ENCODE measurements at places on chromosomes 12 and 14.

- DNase-seq, result no peak
These were observed 4.7 kb upstream of the TUBA1C start for GRCh38 chr12:49260166-49260565.

DNA sequence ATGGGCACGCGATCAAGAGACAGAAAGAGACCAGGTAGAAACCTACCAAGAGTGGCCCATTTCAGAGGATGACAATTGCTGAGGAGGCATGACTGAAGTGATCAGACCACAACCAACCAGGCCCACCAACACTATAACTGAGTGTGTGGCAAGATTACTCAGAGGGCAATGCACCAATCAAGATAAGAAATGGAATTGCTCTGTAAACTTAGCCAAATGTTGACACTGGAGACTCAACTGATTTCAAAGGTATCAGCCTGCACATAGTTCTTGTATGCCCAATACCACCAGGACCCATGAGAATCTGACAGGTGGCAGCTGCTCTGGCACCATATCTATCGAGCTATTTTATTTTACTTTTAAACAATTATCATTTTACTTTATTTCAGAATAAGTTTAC, 128.9 kb downstream of the FOXN3 start:
- DNase-seq, result no peak

DNA sequence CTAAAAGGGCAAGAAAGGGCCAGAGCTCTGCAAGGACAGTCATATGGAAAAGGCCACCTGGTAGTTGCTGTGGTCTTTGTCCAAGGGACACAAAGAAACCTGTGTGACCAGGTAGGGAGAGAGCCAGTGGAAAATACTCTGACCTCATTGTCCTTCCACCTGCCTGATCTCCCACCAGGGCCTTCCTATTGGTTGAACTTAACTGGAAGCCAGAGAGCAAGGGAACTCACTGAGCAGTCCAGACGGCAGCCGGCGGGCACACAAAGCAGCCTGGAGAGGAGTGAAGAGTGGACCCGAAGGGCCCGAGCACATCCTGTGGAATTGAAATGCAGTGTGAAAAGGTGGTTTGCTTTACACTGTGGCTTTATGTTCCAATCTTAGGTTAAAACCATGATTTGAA, 120.7 kb downstream of the SLC25A21 start:
- DNase-seq, result no peak

DNA sequence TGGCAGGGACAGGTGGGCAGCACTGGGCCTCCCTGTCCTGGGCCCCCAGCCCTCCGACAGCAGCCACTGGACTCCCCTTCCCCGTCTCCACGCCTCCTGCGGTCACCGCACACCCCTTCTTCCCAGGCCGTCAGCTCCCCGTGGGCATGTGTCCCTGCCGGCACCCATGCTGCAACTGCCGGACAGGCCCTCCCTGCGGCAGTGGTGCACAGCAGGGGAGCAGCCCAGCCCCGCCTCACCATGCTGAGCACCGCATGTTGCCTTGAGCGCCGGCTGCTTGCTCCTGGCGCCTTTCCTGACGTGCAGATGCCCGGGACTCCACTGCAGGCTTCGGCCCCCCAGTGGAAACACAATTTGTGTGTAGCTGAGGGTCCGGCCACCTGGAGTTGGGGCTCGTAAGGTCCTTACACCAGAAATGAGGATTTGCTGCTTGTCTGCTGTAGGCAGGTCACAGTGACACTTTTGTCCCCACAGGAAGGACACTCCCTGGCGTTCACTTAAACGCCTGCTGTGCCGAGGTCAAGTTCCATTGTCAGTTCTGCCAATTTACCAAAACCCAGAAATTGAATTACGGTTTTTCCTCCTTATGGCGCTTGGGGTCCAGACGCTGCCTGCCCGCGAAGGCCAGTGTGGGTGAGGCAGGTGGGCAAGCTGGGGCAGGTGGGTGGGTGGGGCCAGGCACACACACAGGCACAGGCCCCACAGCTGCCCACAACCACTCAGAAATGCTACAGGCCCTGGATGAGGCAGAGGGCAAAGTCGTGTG, 28.2 kb upstream of the MMP17 start:
- no peak for DNase-seq

GRCh38 chr14:78933948-78934524, 763.9 kb downstream of the NRXN3 start:
- DNase-seq, result no peak

DNA sequence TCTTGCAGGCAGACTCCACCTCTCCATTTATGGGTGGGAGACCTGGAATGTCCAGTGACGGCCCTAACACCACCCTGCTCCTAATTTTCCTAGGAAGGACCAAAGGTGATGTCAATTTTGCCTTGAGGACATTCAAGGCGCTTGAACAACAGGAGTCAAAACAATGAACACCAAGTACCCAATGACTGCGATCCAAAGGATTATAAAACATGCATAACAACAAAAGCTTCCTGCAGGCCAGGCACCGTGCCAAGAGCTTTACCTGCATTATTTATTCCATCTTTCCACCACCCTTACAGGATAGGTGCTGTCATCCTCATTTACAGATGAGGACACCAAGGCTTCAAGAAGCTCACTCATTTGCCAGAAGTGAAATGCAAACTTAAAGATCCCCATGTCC, 15.2 kb upstream of the FOXN3 start:
- no peak for DNase-seq

GRCh38 chr14:99850709-99851108, 57.5 kb downstream of the EML1 start:
- no peak for DNase-seq

DNA sequence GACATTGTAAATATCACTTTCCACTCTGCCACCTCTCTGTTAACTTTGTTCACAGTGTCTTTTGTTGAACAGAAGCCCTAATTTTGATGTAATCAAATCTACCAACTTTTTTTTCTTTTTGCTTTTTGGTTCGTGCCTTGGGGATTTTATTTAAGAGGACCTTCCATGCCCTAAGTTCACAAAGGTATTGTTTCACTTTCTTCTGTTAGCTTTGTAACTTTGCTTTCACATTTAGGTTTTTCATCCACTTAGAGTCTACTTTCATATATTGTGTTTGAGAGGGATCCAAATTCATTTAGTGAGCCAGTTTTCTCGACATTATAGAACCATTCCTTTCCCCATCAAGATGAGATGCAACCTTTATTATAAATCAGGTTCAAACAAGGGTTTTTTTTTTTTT, 275.7 kb upstream of the CRY1 start:
- no peak for DNase-seq

Measured in coronary artery (tissue), 2 donors.